ENCODE measurements at places on chromosomes 11 and 22.

- no peak for DNase-seq
Observed at GRCh38 chr11:116517077-116517476, 255.7 kb downstream of the BUD13 start.

DNA sequence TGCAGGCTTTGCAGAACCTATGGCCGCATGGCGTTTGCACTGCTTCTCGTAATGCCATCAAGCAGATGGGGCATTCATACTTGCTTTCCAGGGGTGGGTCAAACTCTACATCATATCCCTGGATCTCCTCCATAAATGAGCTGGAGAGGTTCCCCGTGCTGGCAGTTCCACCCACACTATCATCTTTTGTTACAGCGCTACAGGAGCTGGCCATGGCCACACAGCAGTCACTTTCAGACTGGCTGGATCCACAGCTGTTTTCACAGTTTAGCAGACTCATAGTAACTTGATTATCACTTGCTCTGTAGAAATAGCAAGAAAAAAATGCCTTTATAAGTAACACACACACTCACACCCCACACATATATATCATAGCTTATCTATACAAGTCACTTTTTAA, 8.8 kb downstream of the TRAF6 start:
- DNase-seq: no peak

DNA sequence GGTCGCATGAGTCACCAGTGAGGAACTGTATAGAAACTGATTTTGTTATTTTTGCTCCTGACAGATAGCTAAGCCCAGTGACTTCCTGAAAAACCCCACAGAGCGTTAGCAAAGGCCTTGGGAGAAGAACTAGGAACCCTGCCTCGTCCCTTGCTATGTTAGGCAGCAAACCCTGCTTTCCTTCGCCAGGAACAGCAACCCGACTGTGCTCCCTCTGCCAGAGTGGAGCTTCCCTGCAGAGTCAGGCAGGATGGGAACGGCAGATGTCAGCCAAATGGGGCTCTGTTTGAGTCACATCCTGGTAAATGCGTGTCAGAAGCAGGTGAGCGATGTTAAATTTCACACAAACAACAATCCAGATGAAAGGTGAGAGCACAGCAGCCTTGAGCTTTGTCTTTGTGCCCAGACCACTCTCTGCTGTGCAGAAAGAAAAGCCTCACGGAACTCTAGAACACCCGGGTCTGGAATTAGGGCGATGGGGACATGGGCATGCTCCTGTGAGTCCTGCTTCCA, 186.6 kb downstream of the ADAMTS15 start:
- peak; percentile 47 for DNase-seq

GRCh38 chr11:78809931-78810541, 235.4 kb upstream of the NARS2 start:
- DNase-seq: peak; percentile 30

DNA sequence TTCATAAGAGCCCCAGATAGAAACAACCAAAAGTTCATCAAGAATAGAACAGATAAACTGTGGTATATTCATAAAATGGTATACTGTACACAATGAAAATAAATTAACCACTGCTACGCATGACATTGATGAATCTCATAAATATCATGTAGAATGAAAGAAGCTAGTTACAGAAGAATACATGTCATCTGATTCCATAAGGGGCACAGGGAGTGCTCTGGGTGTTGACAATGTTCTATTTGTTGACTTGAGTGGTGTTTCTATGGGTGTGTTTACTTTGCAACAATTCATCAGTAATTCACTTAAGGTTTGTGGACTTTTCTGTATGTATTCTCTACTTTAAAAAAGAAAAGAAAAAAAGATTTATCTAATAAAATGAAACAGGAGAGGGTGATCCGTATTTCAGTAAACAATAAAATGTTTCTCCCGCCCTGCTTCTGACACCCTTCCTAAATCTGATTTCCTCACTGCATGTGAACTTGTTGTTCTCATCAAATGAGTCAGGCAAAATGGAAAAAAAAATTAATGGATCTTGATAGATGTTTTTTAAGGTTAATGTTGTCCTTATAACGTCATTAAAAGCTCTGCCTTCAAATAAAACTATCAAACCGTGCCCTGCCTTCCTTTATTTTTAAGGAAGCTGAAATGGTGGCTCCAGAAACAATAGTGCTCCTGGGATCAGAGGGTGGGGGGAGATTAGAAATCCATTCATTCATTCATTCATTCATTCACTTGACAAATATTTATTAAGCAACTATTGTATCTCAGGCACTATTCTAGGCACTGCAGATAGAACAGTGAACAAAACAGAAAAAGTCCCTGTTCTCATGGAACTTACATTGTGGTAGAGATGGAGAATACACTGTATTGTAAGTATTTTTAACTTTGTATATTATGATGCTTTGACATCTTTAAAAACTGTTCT, 77.2 kb upstream of the CD44 start:
- DNase-seq: no peak

DNA sequence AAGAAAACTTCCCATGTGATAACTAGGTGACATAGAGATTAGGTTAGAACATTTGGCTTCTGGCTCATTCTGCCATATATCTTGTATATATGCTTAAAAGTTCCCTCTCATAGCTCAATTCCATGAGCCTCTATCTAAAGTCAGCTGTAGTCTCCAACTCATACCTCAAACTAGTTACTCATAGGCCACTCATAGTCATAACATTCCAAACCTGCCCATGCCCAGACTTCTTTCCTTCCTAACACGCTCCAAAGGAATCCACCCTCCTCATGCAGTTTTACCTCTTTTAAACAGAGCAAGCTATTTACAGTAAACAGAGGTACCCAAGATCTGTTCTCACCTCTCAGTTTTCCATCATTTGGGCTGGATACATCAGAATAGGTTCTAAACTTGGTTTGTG, 39.4 kb downstream of the GLYATL2 start:
- DNase-seq: peak; percentile 9

- DNase-seq: no peak
Observed at GRCh38 chr22:43855431-43855830, 6.9 kb downstream of the SULT4A1 start.

DNA sequence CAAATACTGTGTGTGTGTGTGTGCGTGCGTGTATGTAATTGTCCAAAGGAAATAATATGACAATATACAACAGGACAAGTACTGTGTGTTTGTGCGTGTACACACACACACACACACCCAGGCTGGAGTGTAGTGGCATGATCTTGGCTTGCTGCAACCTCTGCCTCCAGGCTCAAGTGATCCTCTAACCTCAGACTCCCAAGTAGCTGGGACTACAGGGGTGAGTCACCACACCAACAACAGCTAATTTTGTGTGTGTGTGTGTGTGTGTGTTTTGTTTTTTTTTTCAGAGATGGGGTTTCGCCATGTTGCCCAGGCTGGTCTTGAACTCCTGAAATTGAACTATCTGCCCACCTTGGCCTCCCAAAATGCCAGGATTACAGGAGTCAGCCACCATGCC, 61.5 kb downstream of the NUP98 start:
- peak; percentile 3 for DNase-seq

DNA sequence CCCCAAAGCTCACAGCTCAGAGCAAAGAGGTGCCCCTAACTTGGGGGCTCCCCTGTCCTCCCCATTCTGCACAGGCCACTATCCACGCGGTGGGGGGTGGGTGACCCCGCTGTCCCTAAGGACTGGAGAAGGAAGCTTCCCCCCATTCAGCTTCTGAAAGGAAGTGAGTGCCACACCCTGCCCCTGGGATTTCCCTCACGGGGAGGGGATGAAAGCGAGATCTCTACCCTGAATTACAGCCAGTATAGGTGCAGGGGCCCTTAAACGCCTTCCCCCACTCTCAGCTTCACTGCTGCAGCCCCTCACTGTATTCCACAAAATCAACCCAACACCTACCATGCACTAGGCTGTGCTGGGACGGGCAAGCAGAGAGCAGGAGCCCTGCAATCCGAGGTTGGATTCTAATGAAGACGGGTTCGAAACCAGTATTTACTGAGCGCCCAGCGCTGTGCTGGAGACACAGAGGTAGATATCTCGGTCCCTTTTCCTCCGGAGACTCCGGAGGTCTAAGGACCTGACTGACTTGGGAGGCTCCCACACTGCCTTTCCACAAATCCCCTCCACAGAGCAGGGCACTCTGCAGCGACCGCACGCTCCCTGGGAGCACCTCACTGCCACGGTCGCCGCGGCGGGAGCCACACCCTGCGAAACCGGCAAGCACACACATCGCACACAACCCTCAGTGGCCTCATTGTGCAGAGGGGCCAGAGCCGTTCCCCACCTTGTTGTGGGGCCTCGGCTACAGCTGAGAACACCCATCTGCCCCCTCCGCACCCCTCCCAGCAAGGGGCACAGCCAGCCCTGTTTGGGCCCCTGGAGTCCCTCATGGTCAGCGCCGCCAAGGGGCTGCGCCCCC, 1.8 kb downstream of the AHNAK start:
- DNase-seq: peak; percentile 58

DNA sequence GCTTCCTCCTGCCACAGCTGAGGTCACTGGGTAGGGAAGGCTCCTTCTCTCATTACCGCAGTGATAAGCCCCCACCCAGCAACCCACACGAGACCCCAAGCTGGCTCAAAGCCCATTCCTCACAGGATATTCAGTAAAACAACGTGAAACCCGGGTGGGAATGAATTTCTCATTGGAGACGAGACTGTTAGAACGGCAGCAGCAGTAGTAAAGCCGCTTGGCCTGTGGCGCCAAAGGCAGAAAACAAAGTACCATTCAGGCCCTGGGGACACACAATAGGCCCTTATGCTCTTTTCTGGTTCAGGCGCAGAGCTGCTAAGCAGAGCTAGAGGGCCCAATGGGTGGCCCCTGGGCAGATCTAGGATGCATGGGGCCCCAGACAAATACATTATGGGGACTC, 45.3 kb downstream of the PC start:
- no peak for DNase-seq

DNA sequence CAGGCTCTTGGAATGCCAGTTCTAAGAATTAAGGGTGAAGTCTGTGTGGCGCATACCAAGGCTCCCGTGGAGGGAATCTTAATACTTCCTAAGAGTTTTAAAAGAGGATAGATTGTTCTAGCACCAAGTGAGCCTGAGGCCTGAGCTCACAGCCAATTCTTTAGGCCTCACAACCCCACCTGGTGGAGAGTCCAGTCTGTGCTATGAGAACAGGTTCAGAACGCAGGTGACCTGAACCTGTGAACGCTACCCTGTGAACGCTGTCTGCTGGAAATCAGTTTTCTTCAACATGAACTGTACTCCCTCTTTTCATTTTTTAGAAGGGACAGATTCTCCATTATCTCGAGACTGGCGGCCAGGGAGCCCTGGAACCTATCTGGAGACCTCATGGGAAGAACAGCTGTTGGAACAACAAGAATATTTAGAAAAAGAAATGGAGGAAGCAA, 43.2 kb upstream of the DLAT start:
- peak; percentile 45 for DNase-seq

GRCh38 chr11:117861151-117862018, 15.1 kb downstream of the FXYD6 start:
- peak; percentile 20 for DNase-seq

GRCh38 chr11:128195057-128195751, 392.2 kb downstream of the ETS1 start:
- DNase-seq: no peak

GRCh38 chr11:125123947-125124617, 12.7 kb upstream of the TMEM218 start:
- peak; percentile 65 for DNase-seq

DNA sequence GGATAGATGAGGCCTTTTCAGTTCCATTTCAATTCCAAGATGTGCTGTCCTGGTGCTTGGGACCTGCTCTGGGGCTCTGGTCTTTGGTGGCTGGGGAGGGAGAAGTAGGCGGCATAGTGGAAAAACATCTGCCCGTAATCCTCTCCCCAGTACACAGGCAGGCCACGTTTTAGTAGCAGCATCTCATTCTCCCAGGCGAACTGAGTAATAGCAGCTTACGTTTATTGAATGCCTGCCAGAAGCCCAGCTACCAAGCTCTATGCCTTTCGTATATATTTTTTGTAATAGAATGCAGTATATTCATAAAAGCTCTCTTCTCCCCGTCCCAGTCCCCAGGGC, 11.4 kb downstream of the ACO2 start:
- DNase-seq: peak; percentile 80

DNA sequence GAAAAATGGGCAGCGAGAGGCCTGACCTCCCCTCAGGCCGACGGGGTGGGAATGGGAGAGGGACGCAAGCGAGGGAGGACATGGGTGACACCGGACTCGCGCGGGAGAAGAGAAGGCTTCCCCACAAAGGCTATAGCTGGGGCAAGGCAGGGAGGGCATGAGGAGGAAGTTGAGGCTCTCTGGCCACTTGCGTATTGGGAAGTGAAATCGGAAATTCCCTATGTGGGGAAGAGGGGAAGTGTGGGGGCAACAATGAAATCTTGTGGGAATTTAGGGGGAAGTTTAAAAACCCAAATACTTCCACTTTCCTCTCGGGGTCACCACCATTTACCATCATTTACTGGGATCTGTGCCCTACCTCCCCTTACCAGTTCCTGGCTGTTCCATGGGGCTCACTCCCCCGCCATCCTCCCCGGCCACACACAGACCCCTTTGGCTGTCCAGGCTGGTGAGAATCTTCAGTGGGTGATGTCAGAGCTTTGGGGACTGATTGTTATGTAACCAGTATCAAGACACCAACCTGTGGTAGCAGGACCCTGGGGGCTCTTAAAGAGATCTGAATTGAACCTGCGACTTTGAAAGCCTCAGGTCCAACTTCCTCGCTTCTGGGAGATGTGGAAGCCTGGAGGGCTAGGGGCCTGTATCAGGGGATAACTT, 951 bp upstream of the EHD1 start:
- DNase-seq: no peak

DNA sequence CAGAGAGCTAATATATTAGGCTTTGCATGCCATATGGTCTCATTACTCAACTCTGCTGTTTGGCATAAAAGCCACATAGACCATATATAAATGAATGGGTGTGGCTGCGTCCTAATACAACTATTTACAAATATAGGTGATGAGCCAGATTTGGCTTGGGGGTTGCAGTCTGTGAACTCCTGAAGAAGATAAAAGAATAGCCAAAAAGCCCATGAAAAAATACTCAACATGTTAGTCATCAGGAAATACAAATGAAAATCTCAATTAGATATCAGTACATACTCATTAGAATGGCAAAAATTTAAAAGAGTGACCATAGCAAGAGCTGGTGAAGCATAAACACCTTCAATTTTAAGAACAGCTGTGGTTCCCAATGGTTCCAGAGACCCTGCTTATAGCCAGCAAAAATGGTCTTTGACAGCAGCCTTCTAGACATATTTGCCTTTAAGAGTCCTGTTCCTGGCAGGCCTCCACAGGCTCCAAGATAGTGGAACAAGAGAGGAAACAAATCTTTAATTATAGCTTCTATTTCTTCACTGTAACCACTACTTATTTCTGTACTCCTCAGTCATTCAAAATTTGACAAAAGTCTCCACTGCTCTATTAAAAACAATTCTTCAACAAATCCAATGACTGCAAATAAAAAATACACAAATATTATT, 16.1 kb downstream of the C2CD3 start:
- DNase-seq: peak; percentile 19

DNA sequence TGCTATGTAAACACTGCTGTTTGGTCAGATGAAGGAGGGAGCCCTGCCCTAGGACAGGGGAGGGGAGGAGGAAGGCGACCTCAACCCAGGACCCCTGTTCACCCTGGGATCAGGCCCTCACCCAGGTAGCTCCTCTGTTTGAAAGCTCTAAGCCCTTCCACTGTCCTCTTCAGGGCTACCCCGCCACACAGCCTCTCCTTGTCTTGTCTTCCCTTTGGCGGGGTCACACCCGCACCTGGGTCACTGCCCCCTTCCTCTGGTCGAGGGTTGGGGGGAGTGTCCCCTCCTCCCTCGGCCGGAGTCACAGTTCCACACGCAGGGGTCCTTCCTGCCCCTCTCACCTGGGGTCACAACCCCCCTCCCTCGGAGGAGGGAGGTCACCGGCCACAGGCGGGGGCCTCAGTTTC, 463 bp upstream of the PTPMT1 start:
- no peak for DNase-seq

Data from adipocyte (in vitro differentiated cells).